ENCODE measurements at places on chromosomes 5 and 9.

- no peak for DNase-seq
These were observed 130.2 kb upstream of the FSTL4 start for GRCh38 chr5:133742431-133742988.

DNA sequence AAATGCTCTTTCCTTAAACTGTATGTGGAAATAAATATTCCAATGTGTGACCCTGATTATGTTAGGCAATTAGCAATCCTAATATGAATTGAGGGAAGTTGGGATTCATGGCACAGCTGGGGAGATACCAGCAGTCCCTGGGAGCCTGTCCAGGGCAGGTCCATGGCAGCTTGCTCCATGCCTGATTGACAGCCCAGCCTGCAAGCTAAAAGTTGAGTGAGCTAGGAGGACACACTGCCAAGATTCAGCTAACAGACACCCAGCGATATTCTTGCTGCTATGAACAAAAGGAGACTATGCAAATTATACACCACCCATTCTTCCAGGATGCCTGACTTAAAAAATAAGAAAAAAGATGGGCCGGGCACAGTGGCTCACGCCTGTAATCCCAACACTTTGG lies 6.2 kb downstream of the TGFBI start:
- no peak for DNase-seq

- DNase-seq: no peak
These were observed 396.9 kb downstream of the PDE4D start for GRCh38 chr5:59496524-59497134.

- no peak for DNase-seq
These were observed 247.7 kb upstream of the EDIL3 start for GRCh38 chr5:84632418-84632817.

DNA sequence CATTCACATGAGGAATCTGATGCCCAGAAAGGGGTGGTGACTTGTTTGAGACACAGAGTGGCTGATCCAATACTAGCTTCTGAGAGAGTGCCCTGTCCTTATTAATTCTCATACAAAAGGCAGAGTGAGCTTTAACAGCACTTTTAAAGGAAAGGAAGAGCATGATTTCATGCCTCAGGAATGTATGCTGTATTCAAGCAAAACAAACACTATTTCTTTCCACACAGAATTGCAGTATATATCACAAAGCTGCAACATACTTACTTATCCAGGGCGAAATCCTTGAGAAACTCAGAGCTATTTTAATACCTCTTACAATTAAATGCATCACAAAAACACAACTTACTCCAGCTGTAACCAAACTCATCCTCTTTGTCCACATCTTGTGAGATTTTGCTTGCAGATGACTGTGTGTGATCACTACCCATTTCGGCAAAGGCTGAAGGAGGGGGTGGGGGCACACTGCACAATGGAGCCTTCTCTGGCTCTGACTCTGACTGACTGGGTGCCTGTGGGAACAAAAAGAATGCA lies 139.8 kb downstream of the MPDZ start:
- no peak for DNase-seq

DNA sequence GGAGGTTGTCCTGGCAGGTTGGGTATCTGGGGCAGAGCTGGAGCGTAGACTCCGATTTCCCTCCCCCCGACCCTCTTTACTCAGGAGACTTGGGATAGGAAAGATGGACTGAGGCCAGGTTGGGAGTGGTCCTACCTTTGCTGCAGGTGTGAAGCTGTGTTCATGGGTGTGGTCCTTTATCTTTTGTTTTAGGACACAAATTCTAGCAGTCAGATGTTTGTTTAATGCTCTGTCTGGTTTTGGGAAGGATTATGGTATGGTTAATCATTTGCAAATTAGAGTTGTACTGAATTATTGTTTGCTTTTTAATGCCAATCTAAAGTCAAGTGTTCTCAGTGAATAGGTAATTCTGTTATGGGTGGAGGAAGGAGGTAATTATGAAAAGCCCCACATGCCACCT lies 14.1 kb upstream of the FAM120AOS start:
- no peak for DNase-seq

GRCh38 chr9:130981002-130981755 lies 27.8 kb upstream of the LAMC3 start:
- no peak for DNase-seq

- no peak for DNase-seq
These were observed 73.2 kb downstream of the KIAA1958 start for GRCh38 chr9:112559629-112560413.

DNA sequence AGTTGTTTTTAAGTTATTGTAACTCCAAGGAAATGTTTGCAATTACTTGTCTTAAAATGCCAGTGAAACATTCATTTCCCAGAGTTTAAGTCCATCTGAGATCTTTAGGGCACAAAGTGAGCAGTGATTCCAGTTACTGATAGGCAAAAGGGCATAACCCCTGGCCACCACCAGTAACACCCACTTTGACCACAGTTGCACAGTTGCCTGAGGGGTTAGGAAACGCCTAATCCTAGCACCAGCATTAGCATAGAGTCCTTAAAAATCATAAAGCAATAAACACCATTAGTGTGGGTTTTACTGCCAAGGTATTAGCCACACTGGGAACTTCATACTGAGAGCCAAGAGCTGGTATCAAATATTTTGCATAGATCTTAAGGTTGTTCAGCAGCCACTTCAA lies 143.9 kb downstream of the SNCAIP start:
- DNase-seq: no peak

- no peak for DNase-seq
These were observed 441.8 kb upstream of the CCNG1 start for GRCh38 chr5:162995568-162995967.

GRCh38 chr9:2657427-2657826 lies 35.8 kb downstream of the VLDLR start:
- peak; percentile 26 for DNase-seq

- no peak for DNase-seq
These were observed 7.8 kb downstream of the AGPAT2 start for GRCh38 chr9:136679431-136679941.

DNA sequence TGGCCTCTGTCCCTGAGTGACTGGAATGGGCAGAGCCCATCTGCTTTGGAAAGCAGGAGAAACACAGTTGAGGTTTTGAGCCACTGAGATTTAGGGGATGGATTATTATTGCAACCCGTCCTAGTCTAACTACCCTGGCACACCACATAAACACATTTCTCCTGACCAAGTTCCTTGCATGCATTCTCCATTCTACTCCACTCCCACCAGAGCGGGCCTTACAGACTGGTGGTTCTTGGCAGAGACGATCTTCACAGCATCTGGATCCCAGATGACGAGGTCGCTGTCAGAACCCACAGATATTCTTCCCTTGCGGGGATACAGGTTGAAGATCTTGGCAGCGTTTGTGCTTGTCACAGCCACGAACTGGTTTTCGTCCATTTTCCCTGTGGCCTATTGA lies 111.0 kb downstream of the DPYSL3 start:
- no peak for DNase-seq

DNA sequence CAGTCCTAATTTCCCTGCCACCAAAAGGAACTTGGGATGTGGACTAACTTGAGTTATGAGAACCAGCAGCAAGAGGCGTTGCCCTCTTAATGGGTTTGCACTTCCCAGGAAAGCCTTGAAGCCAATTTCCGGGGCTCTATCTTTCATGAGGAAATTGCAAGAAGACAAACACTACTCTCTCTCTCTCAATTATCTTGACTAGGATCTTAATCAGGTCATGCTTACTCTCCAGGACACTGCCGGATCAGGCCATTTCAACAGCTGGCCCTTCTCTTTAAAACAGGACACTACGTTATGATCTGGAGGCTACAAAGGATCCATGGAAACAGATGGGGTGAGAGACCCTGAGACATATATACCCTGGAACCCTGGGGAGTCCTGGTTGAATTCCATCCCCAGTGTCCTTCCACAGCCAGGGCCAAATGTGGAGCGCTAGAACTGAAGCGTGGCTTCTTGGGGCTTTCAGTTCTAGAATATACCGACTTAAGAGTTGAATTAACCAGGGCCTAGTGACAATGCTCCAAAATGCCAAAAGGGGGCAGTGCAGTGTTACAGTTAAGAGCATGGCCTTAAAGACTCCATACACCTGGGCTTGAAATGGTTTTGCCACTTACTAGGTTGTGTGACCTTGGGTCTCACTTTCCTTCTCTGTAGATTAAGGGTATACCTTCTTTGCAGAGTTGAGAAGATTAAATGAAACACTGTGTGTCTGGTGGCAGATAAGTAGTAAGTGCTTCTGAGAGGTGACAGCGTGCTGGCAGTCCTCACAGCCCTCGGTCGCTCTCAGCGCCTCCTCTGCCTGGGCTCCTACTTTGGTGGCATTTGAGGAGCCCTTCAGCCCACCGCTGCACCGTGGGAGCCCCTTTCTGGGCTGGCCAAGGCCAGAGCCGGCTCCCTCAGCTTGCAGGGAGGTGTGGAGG lies 21.1 kb downstream of the FAM219A start:
- peak; percentile 35 for DNase-seq

DNA sequence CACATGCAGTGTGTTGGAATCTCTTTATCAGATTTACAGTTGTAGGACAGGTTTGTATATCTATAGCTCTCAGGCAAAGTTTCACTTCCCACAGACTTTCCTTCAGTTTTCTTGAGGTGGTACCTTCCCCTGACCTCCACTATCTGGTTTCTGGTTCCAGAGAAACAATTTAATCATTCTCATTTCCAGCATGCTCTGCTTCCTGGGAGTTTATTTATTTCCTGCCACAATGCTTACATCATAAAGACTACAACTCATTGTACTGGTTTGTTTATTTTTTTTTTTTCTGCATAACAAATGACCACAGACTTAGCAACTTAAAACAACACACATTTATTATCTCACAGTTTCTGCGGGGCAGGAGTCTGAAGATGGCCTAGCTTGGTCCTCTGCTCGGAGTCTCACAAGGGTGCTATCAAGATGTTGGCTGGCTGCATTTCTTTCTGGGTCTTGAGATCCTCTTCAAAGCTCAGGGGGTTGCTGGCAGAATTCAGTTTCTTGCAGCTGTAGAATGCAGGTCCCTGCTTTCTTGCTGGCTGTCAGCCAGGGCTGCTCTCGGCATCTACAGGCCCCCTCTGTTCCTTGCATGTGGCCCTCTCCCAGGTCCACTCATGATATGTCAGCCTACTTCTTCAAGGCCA lies 247.7 kb downstream of the ENC1 start:
- DNase-seq: no peak

DNA sequence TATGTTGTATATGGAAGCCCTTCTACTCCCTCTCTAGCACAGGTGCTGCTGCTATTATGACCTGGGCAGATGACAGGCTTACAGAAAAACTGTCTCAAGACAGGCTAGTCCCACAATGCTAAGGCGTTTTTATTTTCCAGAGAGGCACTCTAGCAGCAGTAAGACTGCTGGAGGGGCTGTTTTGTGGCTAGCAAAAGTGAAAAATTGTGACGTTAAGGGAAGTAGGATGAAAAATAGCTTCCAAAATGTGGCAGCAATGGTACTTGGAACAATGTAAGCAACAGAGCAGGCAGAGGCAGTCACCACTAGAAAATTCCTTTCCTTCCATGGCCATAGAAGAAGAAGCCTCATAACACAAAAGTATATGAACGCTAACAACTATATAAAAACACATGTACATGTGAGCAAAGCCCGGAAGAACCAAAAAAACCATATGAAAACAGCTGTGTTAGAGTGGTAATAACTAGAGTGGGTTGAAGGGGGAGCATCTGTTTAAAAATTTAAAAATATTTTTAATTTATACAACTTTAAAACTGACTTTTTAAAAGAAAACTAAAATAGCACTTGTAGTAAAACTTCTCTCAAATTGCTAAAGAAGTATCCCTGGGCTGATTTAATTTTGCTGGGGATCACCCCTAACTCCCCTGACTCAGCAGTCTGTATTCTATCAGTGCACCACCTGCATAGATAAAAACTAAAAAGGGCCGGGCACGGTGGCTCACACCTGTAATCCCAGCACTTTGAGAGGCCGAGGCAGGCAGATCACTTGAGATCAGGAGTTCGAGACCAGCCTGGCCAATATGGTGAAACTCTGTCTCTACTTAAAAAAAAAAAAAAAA lies 30.6 kb downstream of the CLINT1 start:
- no peak for DNase-seq

- no peak for DNase-seq
These were observed 8.1 kb downstream of the LAMC3 start for GRCh38 chr9:131017067-131017466.

- DNase-seq: no peak
These were observed 64.2 kb upstream of the IRX1 start for GRCh38 chr5:3531320-3531986.

- no peak for DNase-seq
These were observed 149.0 kb downstream of the INSYN2B start for GRCh38 chr5:169831331-169831730.

- DNase-seq: no peak
These were observed 98.5 kb downstream of the MAMDC2 start for GRCh38 chr9:70142101-70142500.

- DNase-seq: no peak
These were observed 38.9 kb upstream of the TRAF1 start for GRCh38 chr9:120965344-120966012.

DNA sequence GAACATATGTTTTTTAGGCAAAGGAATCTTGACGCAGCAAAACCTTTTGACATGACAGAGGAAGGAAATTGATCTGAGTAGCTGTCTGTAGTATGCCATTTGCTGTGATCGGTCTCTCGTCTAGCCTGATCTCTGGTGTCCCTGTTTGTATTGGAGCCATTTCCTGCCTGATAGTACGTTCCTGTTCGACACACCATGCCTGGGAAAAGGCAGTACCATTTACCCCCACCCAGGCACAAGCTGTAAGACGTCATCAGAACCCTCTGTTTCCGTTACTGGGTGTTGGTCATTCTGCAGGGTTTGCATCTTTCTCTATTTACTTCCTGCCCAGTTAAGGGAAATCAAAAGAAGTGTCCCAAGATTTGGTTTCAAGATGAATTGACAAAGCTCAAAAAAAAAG lies 129.7 kb downstream of the CEMIP2 start:
- no peak for DNase-seq

DNA sequence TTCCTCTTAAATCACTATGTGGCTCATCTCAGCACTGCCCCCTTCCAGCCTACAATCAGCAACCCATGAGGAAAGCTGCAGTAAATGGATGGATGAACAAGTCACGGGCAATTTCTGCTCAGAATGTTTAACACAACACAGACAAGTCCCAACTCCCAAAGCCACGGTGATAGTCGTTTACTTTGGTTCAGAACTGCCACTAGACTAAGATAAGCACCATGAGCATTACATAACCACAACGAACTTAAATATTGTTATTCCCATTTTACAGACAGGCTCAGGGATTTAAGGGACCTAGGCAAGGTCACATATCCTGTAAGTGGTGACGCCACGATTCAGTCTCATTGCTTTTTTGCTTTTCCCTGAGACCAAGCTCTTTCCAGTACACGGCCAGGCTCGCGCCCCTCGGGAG lies 2.0 kb upstream of the SMIM27 start:
- no peak for DNase-seq

GRCh38 chr5:11985993-11986392 lies 81.7 kb upstream of the CTNND2 start:
- DNase-seq: no peak

DNA sequence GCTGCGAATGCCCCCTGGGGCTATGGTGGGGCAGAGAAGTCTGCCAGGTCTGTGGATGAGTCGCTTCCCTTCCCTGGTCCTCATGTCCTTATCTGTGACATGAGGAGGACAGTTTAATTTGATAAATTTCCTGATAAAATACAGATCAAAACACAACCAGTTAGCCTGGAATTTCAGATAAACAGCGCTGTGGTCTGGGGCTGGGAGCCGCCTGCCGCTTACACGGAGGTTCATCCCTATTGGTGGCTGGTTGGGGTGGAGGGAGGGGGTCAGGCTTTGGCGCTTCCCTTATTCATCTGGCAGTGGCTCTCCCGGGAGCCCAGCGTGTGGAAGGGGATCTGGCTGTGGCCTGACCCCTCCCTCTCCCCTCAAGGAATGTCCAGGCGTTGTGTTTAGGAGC lies 17.9 kb downstream of the CRB2 start:
- DNase-seq: no peak

- DNase-seq: no peak
These were observed 17.4 kb downstream of the DNAJA1 start for GRCh38 chr9:33042473-33042872.

Data from activated naive CD8-positive, alpha-beta T cell treated with anti-CD3 and anti-CD28 coated beads for 36 hours (primary cell).